ENCODE measurements at places on chromosomes 1 and 21.

- no peak for DNase-seq
Observed at GRCh38 chr1:211609120-211610024, 30.4 kb upstream of the SLC30A1 start.

GRCh38 chr21:41045534-41046268 is 122.3 kb upstream of the BACE2 start:
- no peak for DNase-seq

DNA sequence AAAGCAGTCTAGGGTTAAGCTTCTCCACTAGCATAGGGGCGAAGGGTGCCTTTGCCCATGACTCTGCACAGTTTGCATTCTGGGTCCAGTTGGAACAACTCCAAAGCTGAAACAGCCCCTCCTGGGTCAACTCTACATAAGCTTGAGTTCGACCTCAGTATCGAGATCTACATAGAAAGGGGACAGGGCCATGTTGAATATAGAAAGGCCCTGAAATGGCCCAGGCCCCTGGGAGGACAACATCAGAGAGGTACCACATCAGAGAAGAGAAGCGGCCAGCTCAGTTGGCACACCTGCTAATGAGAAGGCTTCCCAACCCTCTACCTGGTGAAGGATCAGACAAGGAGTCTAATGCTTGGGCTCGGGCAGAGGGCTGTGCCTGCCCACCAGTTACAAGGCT is 1.6 kb downstream of the DENND2D start:
- DNase-seq: no peak

DNA sequence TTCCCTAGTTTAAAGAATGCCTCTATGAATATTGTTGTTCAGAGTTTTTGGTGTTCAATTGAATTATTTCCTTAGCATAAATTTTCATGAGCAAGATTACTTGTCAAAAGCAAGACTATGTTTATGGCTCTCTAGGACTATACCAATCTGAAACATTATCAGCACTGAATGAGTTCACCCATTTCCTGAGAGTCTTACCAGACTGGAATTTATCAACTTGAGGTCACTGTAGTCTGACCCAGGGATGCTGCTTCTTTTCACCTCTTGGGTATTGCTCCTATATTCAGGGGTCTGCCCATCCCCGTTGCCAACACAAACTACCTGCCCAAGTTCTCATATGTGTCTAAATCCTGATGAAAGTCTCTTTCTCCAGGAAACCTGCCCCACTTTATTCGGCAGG is 42.6 kb downstream of the OPTC start:
- DNase-seq: no peak

- no peak for DNase-seq
Observed at GRCh38 chr1:89699451-89699986, 66.6 kb downstream of the LRRC8C start.
